ENCODE measurements at places on chromosomes 2 and 18.

- DNase-seq: no peak
Measured at GRCh38 chr2:232235716-232236115, 142.8 kb upstream of the ALPP start.

GRCh38 chr2:236935083-236935482 lies 150.6 kb upstream of the COPS8 start:
- no peak for DNase-seq

- no peak for DNase-seq
Measured at GRCh38 chr2:157901325-157901724, 25.2 kb upstream of the ACVR1 start.

DNA sequence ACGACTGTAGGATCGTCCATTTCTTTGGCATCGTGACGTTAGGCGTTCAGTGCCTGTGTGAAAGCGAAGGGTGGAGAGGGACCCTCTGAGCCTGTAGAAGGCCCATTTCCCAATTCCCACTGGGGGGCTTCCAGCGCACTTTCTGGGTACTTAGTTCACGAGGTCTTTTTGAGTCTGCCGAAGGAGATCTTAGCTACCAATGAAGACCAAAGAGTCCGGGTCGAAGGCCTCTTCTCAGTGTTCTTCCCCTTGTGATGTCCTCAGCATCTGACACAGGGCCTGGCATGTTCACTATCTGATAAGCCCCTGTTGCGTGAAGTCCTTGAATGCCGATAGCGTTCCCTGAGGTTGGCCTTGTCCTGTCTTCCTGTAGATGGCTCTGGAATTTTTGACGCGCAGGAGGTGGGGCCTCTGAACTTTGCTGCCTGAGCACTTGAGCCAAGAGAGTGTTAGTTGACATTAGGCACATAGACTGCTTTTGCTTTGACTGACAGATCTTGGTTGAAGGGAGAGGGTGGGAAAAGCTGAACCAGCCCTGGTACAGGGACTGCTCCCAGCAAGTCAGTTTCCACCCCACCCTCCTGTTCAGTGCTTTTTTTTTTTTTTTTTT lies 52.8 kb downstream of the LDLRAD4 start:
- DNase-seq: no peak

DNA sequence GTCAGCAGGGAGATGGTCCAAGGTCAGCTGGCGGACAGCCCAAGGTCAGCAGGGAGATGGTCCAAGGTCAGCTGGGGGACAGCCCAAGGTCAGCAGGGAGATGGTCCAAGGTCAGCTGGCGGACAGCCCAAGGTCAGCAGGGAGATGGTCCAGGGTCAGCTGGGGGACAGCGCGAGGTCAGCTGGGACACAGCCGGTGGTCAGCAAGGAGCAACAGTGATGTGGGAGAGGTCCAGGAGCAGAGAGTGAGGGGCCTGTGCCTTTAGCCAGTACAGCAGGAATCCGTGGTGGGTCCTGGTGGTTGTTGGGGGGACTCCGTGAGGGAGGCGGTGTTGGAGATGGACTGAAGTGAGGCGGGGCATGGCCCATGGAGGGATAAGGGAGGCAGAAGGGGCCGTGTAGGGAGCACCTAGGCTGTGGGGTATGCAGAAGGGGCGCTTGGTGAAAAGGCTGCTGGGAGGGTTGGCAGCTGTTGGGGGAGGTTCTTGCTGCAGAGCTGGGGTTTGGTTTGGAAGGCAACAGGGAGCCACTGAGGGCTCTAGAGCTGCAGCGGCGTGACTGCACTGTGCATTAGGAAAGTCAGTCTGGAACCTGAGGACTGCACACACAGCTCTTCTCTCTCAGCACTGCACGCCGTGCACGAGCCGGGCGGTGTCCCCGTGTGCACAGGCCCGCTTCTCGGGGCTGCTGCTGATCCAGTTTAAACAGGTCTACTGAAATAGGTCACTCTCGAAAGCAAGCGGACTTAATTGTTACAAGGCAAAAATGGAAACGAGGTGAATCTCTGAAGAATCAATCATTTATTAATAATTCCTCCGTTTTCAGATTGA lies 76.2 kb upstream of the HDAC4 start:
- no peak for DNase-seq

DNA sequence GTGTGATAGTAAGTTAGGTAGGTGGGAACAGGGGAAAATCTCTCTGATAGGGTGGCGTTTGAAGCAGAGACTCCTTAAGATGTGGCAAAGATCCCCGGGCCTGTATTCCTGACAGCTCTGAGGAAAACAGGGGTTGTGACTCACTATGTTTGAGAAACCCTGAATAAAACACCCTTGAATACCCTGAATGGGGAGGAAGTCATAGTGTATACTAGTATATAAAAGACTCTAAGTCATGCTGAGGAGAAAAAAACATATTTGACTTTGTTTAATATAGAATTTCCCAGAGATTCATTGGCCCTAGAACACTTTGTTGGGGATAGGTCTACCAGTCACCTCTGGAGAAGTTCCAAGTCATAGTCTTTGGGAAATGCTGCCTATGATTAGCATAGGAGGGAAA lies 590.9 kb downstream of the IRS1 start:
- DNase-seq: no peak

GRCh38 chr2:55590810-55591440 lies 26.5 kb downstream of the PPP4R3B start:
- DNase-seq: no peak

DNA sequence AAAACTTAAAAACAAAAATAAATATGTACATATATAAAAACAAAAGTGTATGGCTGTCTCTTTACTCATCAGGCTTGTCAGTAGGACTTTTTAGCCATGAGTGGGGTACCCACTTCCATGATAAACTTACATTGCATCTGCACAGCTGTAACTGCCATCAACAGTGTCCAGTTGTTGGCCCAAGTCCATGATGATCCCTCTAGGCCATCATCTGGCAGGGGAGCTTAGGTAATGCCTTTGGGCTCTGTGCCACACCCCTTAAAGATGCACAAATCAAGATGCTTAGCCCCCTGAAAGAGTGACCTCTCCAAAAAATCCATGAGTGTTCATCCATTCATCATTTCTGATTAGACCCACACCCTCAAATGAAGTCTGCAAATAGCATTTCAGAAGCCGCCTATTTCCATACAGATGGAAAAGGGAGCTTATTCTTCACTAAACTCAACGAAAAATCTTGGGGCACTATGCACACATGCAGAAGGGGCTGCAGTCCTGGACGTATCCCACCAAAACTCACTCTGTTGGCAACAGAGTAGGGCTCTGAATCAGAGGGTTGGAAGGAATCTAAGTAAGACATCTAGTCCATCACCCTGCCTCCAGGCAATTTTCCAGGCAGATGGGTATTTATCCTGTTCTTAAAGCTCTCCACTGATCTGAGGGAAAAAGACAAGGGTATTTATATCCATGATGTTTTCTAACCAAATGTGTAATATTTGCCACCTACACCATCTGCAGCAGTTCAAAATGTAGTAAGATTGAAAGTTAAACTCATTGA lies 691.0 kb downstream of the ZEB2 start:
- DNase-seq: no peak

- no peak for DNase-seq
Measured at GRCh38 chr18:12703664-12704063, 822 bp downstream of the PSMG2 start.

DNA sequence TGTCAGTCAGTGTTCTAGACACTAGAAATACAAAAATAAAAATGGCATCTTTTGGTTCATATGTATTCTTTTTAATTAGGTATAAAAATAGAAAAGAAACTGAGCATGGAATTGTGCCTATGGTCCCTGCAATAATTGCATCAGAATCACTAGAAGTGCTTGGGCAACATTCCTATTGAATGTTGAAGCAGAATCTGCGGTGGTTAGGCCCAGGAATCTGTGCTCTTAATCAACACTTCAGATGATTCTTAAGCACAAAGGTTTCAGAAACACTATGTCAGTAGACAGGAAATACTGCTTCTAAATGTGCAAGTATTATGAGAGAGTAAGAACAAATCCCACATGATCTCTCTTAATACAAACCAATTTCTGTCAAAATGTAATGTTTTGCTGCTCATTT lies 20.3 kb upstream of the RBBP8 start:
- DNase-seq: no peak

- DNase-seq: no peak
Measured at GRCh38 chr2:159555651-159556392, 60.5 kb downstream of the BAZ2B start.

DNA sequence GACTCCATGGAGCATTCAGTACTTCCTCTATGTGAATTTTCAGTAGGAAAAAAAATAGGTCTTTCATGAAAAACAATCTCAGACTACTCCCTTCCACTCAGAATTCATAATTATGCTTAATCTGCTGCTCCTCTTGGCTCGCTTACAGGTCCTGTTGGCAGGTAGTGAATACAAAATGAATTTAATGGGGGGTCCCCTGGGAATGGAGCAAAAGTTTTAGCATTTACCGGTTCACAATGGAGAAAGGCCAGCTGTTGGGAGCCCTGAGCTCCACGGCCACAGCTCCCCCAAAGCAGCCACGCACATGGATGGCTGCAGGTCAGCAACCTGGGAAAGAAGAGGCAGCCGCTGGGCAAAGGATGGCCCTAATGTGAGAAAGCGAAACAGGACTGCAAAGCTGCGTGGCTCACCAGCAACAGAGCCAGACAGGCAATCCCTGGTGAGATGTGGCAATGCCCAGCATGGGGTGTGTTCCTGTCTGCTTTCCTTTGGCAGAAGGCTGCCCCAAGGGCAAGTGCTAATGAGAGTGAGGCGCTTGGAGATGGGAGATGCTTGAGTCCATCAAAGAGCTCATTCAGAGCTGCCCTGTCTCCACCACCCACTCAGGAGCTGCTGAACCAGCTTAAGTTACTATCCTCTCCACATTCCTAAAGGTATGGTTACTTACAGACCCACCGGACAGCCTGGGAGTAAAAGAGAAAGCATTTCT lies 447.4 kb downstream of the EPHA4 start:
- no peak for DNase-seq

DNA sequence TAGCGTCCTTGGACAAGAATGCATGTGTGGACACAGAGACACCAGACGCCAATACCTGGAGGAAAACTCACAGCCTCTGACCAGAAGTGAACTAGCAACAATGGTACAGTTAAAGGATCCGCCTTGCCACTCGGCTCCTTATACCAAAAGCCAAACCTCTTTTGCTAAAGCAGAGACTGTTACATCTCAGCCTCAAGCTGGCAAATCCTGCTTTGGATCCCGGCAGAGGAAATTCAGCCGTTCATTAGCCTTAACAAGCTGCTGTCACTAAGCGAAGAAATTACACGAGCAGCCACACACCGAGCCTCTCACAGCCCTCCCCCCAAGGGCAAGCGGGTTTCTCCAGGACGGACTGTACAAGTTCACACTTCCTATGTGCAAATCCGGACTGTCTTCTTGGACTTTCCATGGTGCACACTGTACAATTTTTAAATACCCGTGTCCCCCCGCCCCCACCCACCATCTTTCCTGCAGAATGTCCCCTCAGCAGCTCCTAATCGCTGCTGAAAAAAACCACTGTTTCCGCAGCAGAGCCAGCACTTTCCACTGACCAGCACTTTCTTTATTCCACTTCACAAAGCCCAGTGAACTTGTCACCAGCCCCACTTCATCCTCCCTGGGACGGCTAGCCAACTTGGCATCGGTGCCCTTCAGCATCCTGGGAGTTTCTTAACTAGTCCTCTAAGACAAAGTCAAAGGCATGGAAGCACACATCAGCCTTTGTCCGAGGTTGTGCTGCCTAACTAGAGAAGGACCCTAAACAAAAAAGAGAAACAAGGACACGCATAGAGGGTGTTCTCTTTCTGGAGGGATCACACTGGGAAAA lies 1.5 kb downstream of the KLF7 start:
- no peak for DNase-seq

GRCh38 chr18:77072566-77072965 lies 60.0 kb downstream of the MBP start:
- no peak for DNase-seq

- no peak for DNase-seq
Measured at GRCh38 chr2:1538663-1539062, 125.4 kb downstream of the TPO start.

DNA sequence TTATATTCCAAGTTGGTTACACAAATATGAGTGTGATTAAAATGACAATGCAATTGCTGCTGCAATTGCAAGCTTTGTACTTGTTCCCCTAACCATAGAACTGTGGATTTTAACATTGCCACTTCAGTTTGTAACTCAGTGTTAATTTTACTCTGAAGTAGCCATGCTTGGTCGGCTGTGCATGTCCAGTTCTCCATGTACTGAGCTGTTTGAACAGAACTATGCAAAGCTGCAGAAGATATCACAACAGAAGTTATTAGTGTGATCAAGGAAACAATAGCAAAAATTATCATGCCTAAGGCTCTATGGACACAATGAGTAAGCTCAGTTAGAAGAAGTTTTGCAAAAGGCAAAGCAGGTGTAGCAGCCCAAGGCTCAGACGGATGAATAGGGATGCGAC lies 45.3 kb downstream of the CXCR4 start:
- no peak for DNase-seq

DNA sequence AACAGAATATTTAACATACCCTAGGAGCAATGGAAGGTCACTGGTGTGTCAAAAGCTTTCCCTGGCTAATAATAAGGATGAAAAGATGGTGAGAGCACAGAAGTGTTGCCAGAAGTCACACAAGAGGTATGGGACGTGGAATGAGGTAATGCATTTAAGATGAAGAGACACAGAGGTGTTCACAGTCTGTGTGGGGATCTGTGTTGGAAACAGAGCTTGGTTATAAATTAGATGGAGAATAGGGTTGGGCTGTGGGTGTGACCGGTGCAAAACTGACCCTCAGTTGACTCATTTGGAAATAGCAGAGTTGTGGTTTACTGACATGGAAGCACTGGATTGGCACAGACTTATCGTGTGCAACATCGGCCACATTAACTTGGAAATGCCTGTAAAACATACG lies 372.5 kb downstream of the SATB2 start:
- no peak for DNase-seq

DNA sequence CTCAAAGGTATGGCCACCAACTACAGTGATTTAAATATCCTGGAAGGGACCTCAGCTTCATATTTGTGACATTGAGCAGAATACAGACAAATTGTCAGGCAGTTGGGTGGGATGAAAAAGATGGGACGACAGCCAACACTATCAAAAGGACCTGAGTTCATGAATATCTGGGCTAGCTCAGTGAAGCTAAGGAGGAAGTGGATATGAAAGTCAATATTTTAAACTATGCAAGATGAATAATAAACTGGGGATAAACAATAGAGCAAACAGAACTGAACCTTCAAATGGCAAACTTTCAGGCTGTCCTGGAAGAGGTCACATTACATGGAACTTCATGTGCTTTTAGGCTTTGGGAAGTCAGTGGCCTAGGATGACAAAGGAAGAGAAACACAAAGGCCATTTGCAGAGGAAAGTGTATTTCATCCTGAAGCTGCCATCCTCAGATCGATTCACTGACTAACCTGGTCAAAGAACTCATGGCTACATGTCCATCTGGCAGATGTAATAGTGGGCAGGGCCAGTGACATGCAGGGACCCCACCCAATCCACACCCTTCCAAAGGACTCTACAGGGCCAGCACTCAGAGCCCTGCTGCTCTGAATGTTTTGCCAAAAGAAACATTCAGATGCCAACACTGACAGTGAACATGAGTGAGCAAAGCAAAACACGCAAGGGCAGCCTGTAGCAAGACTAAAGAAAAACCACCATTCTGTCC lies 175.7 kb downstream of the ETAA1 start:
- DNase-seq: no peak

GRCh38 chr2:30272761-30273573 lies 41.6 kb downstream of the LBH start:
- no peak for DNase-seq

GRCh38 chr18:12306752-12307700 lies 1.0 kb upstream of the TUBB6 start:
- no peak for DNase-seq
